GM18507 (cell line): ENCODE measurements at places on chromosomes 7 and 10.
A peak's percentile ranks its signal among the peaks of the same experiment; 100 is the strongest.

DNA sequence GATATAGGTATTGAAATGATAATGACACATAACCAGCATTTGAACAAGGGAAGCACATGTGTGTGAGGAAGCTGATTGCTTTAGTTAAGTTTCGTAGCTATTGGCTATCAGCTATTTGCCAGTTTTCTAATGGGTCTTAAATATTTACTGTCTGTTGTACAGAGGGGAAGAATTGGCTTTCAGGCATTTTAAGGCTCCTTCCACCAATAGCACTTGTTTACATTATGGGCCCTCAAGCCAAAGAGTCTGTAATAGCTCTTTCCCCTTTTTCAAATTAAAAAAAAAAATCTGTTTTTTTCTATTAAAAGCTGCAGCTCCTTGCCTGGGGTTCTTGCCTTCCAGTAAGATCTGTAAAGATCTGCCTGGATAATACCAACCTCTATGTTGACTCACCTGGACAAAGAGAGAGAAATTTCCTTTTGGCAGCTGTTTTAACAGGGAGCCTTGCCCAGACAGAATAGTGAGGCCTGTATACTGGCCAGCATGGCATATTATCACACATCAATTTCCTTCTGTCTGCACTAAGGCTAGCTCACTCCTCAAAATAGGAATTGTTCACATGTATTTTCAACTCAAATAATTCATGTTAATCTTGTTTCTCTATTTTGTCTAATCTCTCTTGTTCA is 104.7 kb upstream of the LRGUK start:
- DNase-seq, result no peak

DNA sequence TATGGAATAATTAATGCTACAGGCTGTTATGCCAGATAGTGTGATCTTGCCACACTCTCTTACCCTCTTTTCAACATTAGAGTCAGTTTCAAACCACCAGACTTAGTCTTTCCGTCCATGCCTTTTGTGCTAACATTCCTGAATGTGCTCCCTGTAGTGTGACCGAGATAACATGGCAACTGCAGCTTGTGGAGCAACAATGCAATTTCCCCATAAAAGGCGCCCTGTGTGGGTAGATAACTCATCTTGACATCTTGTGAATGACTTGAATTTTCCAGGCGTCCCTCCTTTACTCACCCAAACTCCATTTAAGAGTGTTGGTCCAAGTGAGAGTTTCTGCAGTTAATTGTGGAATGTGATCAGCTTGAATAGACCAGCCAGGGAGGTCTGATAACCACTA is 99.6 kb downstream of the DNAH11 start:
- DNase-seq, result no peak

GRCh38 chr7:103447073-103447960 is 1.3 kb upstream of the SLC26A5 start:
- DNase-seq, result peak; percentile 15

- DNase-seq, result no peak
Observed at GRCh38 chr10:43957267-43958070, 308.8 kb upstream of the ZNF32 start.

DNA sequence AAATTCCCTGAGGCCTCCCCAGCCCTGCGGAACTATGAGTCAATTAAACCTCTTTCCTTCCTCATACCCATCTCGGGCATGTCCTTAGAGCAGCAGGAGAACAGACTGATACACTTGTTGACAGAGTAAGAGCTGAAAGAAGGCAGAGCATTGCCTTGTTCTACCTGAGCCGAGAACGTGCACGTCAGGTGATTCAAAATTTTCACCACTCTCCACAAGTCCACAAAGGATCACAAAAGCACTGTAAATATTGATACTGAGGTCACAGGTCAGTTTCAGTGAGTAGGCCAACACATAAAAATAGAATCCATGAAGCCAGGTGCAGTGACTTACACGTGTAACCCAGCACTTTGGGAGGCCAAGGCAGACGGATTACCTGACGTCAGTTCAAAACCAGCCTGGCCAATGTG is 27.8 kb downstream of the DCLRE1C start:
- DNase-seq, result no peak

- DNase-seq, result no peak
Observed at GRCh38 chr7:28784171-28784902, 173.8 kb downstream of the TRIL start.

DNA sequence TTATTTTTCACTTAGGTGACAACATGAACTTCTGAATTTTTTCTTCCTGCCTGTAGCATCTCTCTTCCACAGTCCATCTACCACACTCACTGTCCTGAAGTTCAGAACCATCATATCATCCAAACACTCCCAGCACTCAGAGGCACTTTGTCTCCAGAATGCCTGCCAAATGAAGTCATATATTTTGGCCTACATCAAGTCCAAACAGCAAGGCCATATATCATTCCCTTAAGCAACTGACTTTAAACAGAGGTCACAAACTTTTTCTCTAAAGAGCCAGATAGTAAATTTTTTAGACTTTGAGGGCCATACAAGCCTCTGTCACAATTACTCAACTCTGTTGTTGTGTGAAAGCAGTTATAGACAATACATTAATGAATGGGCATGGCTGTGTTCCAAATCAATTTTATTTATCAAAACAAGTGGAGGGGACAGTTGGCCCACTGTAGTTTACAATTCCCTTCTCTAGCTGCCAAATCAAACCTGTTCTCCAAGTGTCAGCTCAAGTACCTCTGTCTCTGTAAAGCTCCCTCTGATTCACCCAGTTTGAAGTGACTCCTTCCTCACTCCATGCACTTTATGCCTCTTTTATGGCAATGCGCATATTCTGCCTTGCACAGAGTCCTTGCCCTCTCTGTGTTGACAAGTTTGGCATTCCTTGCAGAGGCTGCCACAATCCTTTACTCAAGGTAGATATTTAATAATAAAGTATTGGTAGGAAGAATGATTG is 305.7 kb downstream of the FZD1 start:
- DNase-seq, result no peak

- DNase-seq, result no peak
Observed at GRCh38 chr7:139111147-139111546, 1.6 kb upstream of the ZC3HAV1 start.

GRCh38 chr7:24921362-24921679 is 58.7 kb downstream of the OSBPL3 start:
- DNase-seq, result no peak

DNA sequence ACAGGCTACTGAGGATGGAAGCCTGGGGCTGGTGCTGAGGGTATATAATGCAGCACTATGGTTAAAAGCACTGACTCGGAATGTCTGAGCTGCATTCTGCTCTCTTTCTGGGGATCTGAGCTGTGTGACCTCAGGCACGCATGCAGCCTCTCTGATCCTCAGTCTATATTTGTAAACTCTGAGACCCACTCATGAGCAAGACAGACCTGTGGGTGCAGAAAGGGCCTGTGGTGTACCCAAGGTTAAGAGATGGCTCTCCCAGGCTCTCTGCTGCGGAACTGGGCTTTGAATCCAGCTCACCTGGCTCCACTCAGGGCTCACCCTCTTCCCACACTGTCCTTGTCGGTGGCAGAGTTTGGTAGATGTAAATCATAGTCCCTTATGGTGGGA is 89.9 kb downstream of the CHST15 start:
- no peak for DNase-seq

GRCh38 chr10:69242852-69243212 is 22.7 kb downstream of the HKDC1 start:
- no peak for DNase-seq

DNA sequence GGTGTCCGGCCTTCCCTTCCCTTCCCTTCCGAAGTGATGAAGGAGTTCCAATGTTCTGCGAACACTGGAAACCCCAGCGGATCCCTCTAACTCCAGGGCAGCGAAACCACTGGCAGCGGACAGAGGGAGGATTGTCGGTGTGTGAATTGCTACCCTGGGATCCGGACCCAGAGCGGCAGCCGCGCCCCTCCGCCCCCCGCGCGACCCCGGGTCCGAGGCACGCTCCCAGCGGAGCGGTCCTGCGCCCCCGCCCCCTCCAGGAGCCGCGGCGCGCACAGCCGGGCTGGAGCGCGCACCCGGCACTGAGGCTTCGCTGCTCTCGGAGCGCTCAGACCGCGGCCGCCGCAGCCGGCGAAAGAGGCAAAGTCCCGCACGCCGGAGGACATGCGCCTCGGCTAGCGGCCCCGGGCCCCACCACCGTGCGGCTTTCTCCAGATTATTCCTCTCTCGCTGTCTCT is at the start of gene PTPRZ1:
Gene PTPRZ1 (plus strand): TSS at position 331 of the 458 bp plus-strand sequence. CDS start 339 bp downstream, outside the sequence.
- no peak for DNase-seq

GRCh38 chr7:142496545-142496991 is 238.7 kb upstream of the PRSS58 start:
- no peak for DNase-seq

DNA sequence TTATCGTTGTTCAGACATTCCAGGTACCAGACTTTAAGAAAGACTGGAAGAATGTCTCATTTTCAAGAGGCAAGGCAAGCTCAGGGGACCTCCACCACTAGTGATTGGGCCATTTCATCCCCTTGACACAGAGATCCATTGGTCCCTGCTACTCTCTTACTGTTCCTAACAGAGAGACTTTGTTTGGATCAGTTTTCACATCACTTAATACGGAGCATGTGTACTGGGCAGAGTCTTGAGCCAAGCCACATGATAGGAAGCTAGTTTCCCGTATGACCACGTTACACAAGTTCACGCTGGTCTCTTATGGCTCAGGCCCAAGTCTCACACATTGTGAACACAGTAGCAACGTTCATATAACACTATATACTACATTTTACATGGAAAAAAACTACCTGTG is 269.9 kb downstream of the BAMBI start:
- no peak for DNase-seq

DNA sequence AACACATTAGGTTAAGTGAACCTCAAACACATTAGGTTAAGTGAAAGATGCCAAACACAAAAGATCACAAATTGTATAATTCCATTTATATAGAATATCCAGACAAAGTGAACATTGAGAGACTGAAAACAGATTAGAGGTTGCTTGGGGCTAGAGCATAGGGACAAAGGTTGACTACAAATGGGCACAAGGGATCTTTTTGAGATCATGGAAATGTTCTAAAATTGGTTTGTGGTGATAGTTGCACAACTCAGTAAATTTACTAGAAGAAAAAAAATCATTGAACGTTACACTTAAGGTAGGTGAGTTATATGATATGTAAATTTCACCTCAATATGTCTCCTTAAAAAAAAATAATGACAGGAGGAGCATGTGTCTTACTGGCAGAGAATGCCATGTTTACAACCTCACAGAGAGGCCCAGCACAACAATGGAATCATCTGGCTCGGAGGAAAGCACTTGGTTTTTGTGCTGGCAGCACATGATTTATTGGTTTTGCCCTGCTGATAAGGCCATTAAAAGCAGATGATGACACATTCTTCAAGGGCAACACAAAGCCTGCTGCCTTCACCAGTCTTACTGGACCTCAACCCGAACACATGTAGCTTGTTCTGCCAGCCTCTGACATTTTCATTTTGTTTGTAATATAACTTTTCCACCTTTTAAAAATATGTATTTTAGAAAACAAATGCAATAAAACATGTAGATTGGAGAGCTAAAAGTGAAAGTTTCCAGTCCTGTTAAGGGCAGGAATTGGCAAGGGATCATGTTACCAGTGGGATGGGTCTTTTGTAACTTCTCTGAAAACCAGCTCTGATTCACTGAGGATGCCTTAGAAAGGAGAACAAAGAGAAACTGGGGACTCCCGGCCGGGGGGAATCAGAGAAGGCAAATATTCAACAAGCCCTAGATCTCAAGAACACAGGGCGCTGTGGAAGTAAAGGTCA is 11.9 kb upstream of the LMOD2 start:
- no peak for DNase-seq

- DNase-seq, result no peak
Observed at GRCh38 chr10:58512491-58513187, at the start of gene BICC1. BICC1 (plus strand) TSS chr10:58512872; CDS start chr10:58513144, 272 bp downstream.

GRCh38 chr10:128007971-128008370 is 101.1 kb downstream of the PTPRE start:
- DNase-seq, result no peak

GRCh38 chr7:127486654-127487053 is 94.1 kb upstream of the ZNF800 start:
- DNase-seq, result no peak

DNA sequence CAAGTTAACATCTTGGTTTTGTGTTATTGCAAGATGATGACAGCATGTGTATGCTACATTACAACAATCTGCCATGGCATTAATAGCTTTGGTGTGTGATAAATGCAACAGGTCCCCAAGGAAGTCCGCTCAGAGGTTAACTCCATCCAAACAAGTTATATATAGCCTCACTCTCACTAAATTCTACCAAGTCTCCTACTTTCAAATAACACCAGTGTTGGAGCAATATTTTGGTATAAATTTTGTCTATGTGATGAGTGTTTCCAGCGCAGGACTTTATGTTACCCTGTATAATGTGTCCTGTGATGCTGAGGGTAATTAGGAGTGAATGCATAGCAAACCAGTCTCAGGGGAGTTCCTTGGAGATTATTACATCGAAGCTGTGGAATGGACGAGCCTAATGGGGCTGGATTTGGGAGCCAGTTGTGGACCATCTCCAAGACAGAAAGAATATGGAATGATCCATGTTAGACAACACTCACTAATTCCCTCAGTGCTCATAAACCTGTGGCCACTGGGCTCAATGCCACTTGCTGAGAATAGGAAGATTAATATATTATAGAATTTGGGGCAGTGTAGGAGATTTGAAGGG is 127.6 kb upstream of the CXCL12 start:
- DNase-seq, result no peak

- no peak for DNase-seq
Observed at GRCh38 chr10:79390551-79391229, 43.4 kb downstream of the PPIF start.

DNA sequence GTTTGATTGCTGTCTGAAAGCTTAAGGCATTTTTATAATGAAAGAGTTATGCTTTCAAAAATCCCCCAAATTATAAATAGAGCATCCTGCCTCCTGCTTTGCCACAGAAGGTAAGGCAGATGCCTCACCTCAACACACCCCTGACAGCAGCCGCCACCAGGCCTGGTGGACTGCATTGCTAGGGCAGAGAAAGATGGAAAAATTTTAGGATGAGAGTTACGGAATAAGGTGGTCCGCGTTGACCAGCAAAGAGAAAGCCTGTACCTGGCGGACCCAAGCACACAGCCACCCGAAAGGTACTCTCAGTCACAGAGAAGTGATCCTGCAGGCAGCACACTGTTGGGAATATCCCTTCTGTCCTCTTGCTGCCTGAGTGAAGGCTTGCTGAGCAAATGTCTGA is 360.4 kb upstream of the SHH start:
- DNase-seq, result no peak

DNA sequence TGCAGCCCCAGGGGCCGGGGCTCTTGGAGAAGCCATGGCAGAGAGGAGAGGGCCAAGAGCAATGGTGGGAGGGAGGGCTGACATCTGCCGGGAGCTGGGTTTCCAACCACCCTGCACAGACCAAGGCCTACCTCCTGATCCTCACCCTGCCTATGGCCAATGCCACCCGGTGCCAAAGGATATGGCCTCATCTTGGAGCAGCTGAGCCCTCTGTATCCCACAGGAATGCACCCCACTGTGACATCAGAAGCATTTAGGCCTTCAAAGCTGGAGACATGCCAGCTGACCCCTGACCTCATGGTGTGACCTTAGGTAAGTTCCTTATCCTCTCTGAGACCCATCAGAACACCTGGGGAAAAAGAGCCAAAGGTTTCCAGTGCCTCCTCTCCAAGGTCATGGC is 113.6 kb upstream of the ZMIZ1 start:
- DNase-seq, result no peak

GRCh38 chr10:75395066-75395931 is 6.3 kb downstream of the ZNF503 start:
- no peak for DNase-seq

GRCh38 chr7:25348104-25348503 is 119.8 kb upstream of the NPVF start:
- no peak for DNase-seq
